ENCODE measurements at places on chromosomes 6 and 20.

DNA sequence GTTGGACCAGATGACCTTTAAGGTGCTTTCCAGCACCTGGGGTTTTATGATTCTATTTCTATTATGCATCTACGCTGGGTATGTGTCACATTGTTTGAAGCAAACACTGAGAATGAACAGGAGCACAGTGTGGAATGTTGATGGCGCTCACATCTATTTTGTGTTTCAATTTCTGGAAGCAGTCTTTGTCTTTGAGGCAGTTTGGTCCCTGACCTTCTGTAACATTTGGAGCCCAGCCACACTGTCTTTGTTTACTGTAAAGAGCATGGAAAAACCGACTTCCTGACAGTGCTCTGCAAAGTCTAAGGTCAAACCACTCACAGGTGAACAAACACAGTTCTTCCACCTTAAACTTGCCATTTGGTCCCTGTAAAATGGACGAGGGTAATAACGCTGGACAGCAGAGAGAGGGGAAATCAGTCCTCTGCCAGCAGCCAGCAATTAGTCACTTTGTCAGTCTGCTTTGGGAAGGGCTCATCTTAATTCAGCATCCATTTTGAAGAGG, 155.5 kb downstream of the PRL start:
- no peak for DNase-seq

DNA sequence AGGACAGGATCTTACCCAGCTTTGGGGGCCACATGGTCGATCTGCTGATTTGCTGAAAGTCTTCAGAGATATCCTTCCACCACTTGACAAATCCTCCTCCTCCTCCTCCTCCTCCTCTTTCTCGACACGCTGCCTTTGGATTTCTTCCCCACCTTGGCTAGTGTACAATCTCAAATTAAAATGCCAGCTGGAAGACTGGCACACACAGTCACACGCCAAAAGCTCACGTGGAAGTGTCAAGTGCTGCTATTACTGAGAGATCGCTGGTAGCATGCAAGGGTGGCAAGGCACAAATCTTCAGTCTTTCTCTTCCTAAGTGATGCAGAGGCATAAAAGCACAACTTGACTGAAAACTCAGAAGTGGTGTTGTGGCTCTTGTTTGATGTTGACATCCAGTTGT, 35.3 kb downstream of the GPR6 start:
- no peak for DNase-seq

- DNase-seq = no peak
These were observed 426.2 kb downstream of the BMP2 start for GRCh38 chr20:7193681-7194080.

GRCh38 chr6:24140591-24140990, 14.6 kb downstream of the NRSN1 start:
- no peak for DNase-seq

DNA sequence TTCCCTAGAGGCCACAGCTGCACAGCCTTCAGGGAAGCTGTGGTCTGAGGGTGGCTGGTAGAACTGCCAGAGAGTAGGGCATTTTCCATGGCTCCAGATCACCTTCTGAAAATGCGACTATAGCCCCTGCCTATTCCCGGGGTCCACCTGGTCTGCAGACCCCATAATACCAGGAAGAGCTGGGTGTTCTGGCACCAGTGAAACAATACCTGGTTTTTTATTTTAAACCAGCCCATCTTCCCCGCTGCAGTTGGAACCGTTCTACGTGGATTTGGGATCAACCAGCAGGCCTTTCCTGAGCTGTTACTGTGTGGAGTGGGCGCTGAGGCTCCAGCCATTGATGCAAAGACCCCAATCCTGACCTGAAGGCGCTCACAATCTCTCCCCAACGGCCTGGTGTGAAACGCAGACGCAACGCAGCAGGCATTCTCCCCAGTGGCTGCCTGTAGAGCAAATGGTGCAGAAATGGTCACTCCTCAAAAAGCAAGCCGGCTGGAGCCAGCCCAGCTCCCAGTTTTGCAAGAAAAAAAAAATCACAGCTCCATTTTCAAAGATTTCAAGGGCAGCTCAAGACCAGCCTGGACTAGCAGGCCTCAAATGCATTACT, 11.3 kb downstream of the NPEPL1 start:
- no peak for DNase-seq

DNA sequence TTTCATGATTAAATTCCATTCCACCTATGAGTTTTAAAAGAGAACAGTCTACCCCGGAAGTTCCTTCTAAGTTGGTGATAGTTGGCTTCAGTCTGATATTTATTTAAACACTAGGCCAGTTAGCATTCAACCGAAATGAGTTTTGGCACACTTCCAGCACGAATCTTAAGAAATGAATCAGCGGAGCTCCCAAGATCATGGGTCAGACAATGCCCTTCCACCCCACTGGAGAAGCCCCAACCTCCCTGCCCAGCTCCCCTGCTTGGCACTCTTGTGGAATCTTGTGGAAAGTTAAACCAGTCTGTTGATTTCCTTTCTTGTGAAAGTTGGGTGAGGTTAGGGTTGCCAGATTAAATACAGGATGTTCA, 64.3 kb downstream of the MKKS start:
- no peak for DNase-seq

GRCh38 chr20:1333462-1334369, 4.8 kb upstream of the SDCBP2 start:
- DNase-seq = no peak

DNA sequence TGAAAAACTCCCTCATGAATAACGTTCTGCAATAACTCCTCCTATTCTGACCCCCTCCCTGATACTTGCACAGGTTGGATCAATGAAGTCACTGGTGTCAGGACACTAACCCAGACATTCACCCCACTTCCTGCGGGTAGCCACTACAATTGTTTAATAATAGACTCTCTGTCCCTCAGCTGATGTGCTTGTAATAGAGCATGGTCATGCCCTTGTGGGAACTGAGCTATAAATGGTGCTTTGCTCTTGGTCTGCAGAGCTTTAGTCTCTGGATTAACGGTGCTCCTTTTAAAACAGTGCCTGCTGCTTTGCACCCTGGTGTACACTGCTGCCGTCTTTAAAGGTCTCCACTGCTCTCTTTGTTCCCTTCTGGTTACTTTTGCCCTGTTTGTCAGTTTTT, 127.3 kb downstream of the BACH2 start:
- no peak for DNase-seq

- no peak for DNase-seq
These were observed 253.4 kb upstream of the TAB2 start for GRCh38 chr6:149064001-149064659.

DNA sequence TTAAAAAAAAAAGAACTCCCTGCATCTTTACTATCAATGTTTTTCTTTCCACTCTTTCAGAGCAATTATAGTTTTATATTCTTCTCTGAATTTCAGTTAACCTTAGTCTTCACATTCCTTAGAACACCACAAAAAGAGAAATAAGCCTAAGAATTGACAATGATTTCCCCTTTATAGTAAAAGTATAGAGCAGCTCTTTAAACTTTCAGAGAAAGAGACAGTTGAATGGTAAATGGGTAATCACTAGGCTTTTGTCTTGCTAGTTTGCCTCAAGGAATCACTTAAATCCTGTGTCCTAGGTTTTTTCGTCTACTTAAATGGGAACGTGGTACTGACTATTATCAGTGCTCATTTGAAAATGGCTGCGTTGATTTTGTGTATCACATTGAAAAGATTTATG, 31.8 kb downstream of the SLX4IP start:
- no peak for DNase-seq

DNA sequence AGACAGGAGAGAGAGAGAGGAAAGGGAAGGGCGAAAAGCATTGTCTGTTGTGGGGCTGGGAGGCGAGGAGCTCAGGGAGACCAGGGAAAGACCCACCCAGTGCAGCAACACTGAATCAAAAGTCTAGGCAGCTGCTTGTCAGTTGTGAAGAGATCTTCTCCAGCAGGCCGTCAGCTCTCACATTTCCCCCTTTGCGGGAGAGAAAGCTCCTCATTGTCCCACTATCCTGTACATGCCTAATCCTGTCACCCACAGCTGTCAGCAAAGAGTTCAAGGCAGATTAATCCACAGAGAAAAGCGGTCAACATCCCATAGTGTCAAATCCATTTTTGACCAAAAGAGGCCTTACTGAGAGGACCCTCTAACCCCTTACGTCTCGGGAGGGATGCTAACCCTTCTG, 27.3 kb downstream of the RNF182 start:
- no peak for DNase-seq

DNA sequence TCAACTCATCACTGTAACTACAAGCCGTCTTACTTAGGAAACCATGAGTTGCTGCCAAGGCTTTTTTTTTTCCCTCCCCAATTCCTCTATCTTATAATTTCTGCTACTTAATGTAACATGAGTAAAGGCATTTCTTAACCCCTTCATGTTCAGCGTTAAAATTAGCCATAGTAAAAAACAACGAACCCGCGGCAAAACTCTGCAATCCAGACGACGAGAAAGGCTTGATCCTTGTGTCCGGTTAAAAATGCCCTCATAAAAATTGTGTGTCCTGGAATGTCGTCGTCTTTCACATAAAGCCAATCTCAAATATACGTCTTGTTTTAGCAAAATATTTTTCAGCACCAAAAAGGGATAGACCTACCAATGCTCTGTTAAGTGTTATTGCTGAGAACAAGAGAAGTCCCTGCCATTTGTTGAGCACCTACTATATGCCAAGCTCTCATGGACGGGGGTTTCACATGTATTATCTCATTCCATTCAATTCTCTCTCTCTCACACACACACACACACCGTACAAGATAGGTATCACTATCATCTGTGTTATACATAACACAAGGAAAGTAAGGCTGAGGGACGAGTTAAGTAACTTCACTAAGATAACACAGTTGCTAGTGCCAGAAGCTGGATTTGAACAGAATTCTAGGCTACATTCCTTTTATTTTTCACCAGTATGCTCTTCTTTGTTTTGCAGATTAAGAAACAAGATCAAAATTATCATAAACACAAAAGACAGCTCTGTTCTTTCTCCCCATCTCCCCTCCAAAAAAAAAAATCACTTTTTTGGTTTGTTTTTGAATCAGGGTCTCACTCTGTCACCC, 683 bp upstream of the ARHGAP18 start:
- no peak for DNase-seq

DNA sequence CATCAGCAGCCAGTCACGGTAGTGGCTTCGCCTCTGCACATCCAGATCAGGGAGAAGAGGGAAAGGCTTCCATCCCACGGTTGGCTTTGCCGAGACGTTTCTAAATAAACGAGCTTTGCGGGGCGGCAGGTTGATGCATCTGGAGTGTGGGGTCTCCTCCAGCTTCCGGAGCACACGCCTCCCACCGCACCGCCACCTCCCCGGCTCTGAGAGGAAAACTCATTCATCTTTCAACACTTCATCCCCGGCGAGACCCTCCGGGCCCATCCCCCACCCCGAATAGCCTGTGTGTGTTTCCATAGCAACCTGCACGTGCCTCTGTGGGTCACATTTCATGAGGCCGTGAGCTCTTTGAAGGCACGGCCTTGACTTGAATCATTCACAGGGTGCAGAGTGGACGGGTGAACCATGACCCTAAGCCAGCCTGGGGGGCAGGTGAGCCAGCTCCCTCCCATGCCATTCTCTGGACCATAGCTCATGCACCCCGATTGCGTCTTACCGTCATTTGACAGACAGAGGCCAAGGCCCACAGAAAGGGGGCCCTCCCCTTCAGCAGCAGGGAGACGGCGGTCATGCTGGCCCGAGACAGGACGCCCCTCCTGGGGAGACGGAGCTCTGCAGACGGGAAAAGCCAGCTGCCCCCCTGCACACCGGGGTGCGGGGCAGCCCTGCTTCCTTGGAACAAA, 16.2 kb upstream of the CHRNA4 start:
- DNase-seq = no peak

DNA sequence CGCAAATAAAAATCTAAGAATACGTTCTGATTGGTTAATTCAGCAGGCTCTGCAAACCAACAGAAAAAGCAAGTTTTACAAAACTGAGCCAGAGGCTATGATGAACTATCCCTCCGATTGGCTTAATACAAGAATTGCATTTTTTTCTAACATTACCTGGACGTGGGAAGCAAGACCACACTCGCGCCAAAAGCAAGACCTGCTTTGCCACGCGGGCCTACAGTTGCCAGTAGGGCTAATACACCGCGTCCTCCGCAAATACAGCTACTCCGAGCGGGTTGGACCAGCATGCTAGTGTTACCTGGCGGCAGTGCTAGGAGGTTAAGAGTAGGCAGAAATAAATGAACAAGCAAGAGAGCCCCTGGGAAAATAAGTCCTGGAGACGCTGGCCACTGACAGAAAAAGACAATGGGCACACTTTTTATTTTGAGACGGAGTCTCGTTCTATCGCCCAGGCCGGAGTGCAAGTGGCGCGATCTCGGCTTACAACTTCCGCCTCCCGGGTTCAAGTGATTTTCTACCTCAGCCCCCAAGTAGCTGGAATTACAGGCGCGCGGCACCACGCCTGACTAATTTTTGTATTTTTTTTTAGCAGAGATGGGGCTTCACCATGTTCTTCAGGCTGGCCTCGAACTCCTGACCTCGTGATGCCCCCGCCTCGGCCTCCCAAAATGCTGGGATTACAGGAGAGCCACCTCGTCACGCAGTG, 131.9 kb upstream of the BTN3A2 start:
- no peak for DNase-seq

- DNase-seq = no peak
These were observed 674.2 kb upstream of the FLRT3 start for GRCh38 chr20:15011631-15012030.

DNA sequence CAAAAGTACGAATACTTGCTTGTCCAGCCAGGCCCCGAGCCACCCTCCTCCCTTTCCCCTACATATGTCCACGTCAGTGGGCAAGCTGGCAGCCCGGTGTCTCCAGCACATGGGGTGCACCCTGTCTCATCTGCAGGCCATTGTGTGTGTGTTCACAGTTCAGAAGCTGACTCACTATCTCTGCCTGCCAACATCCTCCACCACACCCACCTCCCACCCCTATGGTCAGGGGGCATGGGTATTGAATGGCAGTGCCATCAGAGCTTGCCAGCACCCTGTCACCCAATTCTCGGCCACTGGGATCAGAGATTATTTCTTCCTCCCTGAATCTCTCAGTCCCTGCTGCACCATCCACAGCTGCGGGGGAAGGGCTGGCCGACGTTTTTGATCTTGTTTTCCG, 195.7 kb downstream of the FARS2 start:
- DNase-seq = no peak

DNA sequence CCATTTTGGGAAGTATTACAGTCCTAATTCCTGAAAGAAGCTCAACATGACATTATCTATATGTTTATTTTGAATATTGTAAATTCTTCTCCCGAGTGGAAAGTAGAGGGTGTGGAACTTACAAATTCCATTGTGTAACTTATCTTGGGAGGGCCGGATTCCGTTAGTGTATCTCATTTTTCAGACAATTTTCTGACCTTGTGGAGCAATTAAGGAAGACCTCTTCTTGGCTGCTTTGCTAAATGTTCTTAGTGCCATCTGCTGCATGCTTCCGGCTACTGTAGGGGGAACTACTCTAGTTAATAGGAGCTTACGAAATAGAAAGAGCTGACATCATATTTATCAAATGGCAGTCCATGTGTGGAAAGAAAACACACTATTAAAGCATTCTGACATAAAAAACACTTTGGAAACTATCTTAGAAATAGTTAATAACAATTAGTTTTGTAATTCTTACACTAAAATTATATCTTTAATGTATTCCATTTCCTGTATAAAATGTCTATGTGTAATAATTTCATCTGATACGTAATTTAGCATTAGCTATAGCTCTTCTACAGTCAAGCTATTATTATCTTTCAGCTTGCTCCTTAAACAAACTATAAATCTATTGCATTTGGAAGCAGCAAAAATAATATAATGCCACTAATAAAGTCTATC, 41.5 kb upstream of the KCNQ5 start:
- DNase-seq = peak; percentile 84

Measured in AG09309 (cell line).